ENCODE measurements at places on chromosomes 7 and 10. TPM values are rescaled to one million over a fixed set of nuclear protein-coding genes. Genes with fewer than 3 reads are reported as not detected.

Gene CARD11
- 1.3 TPM for total RNA-seq

Gene CDHR1
- total RNA-seq = 0.13 TPM

Gene ST8SIA6
- total RNA-seq = 0.13 TPM

Gene TAS2R3
- total RNA-seq = not detected

Gene ACHE
- total RNA-seq = 2.1 TPM

Gene CNNM1
- total RNA-seq = 19.0 TPM

Gene TRPV5
- not detected for total RNA-seq

Gene PAX4
- not detected for total RNA-seq

Gene PODXL
- 75.5 TPM for total RNA-seq

Gene SRI
- 129 TPM for total RNA-seq

Gene GJD4
- not detected for total RNA-seq

Gene KBTBD2
- 27.5 TPM for total RNA-seq
